Activated naive CD8-positive, alpha-beta T cell treated with anti-CD3 and anti-CD28 coated beads for 36 hours (primary cell): ENCODE measurements at places on chromosomes 4 and X. TPM values are rescaled to one million over a fixed set of nuclear protein-coding genes. Genes with fewer than 3 reads are reported as not detected.
A peak's percentile ranks its signal among the peaks of the same experiment; 100 is the strongest.

Gene ASB5
- not detected for total RNA-seq

GRCh38 chr4:162347842-162348213, 184.0 kb upstream of the FSTL5 start:
- DNase-seq, result no peak

Gene RHOXF2
- not detected for total RNA-seq

DNA sequence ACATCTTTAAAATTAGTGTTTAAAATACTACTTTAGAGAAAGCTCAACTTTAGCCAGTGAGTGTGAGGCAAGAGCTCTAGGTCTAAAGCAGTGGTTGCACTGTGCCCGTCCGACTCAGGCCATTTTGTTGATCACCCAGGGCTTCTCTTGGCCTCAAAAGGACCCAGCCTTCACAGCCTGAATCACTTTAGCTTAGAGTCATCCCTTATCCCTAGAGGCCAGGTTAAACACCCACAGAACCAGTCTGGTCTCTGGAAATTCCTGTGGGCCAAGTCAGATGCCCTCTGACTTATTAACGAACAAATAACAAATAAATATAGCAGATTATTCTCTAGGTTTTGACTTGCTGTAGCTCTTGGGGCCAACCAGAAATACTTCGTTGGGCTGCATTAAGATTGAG, 102.3 kb downstream of the WWC2 start:
- DNase-seq, result no peak

- DNase-seq, result no peak
Observed at GRCh38 chrX:8679550-8679949, 52.4 kb downstream of the ANOS1 start.

DNA sequence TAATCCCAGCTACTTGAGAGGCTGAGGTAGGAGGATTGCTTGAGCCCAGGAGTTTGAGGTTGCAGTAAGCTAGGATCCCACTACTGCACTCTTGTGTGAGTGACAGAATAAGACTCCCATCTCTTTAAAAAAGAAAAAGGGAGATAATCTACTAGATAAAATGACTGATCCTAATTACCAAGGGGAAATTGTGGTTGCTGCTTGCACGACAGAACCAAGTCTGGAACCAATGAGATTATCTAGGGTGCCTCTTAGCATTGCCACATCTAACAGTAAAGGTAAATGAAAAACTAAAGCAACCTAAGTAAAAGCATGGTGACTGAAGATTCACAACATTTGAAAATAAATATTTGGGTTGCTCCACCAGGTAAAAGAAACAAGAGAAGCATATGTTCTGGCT, 185.1 kb downstream of the PDHA2 start:
- DNase-seq, result no peak

DNA sequence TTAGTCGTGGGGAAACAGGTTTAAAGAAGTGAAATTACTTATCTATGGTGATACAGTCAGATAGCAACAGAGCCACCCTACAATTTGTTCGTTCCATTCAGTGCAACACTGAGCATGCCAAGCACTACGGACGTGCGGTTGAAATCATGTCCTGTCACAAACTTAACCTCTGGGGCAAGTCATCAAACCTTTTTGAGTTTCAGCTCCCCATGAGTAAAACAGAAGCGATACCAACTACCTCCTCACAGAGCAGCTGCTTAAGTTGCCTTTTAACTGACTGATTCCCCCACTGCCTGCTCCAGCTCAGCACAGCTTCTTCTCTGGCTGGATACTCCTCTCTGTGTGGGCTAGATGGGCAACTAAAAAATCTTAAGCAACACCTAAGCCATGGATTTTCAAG, 36.0 kb downstream of the LHFPL1 start:
- peak; percentile 0 for DNase-seq

DNA sequence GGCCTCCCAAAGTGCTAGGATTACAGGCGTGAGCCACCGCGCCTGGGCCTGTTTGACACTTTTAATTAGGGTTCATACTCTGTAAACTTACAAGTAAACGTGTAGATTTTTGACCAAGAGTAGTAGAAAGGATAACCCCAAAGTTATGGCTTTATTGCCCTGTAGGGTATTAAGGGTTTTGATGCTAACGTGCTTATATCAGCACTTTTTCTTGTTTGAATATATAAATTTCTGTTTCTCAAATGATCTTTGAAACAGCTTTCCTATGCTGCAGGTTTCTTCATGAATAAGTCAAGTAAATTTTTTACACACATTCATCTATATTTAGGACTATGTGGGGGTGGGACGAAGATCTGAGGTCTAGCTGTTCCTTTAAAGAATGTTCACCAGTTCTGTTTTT, 29.3 kb upstream of the REPS2 start:
- DNase-seq, result no peak

GRCh38 chrX:96424007-96424406, 260.6 kb upstream of the DIAPH2 start:
- no peak for DNase-seq

DNA sequence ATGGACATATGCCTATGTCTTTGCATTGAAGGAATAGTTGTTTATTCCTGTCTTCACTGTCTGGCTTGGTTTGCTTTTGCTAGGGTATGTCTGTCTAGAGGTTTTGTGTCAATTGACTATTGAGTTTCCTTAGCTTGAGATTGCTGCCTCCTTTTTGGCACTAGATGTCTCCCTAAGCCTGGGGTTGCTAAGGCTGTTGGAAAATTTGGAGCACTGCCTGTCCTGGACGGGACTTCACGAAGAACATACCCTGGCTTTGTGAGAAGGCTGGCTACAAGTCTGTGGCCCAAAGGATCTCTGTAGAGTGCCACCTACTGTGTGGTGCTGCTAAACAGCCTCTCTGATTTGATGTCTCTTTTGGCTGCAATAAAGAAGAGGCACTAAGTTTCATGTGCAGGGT, 183.8 kb upstream of the NUDT10 start:
- no peak for DNase-seq

Gene ZCCHC18
- total RNA-seq, result 5.5 TPM

GRCh38 chrX:20221902-20222301, 44.8 kb downstream of the RPS6KA3 start:
- no peak for DNase-seq

DNA sequence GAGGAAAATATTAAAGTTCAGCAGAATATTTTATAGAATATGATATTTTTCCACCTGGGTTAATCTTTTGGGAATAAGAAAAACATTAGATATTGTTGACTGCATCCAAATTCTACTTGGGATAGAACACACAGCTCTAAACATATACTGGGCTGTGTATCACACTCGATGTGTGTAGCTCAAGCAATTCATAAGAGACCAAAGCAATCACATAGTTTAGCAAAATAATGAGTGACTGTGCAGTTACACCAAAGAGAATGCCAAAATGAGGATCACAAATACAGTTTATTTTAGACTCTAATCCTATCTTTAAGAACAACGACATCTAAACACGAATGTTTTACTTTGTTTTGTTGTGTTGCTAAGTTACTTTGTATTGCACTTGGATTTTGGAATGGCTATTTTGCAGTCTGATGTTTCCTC, 101.2 kb downstream of the CBR4 start:
- DNase-seq, result no peak

DNA sequence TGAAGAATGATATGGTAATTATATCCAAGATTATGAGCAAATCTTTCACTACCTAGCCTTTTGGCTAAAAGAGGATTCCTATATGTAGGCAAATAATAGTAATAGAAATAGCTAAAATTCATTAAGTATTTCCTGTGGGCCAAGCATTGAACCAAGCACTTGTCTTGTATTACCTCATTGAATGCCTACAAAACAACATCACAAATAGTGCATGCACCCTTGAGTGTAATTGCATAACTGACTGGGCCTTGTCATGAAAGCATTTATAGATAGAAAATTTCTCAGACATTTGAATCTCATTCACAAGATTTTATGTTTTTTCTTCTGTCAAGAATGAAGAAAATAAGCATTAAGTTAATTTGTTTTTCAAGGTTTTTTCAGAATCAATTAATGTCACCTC, 3.9 kb upstream of the HPGDS start:
- no peak for DNase-seq

DNA sequence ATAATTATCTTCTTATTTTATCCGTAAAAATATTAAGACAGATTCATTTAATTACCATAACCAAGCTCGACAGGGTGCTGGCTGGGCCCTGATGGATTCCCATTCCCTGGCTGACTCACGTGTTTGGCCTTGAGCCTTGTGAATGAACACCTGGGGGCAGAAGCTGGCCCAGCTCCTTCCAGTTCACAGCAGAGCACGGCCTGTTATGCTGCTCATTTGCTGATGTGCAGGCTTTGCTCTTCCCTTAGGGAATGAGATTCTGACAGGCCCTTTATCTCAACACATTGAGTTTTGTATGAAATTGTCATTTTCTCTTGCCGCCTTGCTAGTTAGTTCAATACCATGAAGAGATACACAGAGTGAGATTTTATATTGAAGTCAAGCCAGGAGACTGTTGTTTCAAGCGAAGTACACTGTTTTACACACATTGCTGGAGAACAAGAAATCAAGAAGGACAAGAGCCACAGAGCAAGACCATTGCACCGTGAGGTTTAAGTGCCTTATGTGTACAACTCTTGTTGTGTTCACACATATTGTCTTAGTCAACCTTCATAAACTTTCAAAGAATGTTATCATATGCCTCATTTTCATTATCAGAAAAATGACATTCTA, 1583.3 kb downstream of the STIM2 start:
- DNase-seq, result no peak

Gene TRMT10A
- total RNA-seq, result 8.8 TPM

DNA sequence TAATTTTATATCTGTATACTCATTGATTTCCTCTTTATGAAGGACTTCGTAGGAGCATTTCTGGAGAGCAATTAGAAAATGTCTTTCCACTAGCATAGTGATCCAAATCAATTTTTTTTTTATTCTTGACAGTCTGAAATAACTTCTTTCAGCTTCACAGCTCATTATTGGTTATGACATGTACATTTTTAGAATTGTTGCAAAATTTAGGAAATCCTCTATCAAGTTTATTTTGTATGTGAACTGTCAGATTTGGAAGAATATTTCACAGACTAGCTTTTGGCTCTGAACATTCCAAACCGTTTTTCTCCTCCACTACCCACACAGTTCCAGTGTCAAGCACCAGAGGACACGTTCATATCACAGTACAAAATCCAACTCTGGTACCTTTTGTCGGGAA, 249.6 kb upstream of the ATOH1 start:
- DNase-seq, result no peak

Gene SSX4B
- not detected for total RNA-seq

DNA sequence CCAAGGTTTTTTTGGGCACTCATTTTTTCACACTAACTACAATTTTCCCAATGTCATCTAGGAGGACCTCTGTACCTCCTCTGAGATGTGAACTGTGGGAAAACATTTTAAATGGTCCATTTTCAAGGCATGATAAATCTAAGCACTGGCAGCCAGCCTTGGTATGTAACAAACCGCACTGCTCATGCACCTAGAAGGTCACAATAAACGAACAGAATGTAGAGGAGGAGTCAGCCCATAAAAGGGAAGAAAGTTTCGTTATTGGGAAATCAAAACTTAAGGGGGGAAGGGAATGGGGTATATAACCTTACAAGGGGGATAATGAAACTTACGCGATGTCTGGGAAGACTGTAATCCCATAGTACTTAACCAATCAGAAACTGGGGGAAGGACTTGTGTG, 16.4 kb downstream of the COX18 start:
- DNase-seq, result no peak

Gene SLITRK4
- not detected for total RNA-seq

Gene MAPK10
- total RNA-seq, result not detected

DNA sequence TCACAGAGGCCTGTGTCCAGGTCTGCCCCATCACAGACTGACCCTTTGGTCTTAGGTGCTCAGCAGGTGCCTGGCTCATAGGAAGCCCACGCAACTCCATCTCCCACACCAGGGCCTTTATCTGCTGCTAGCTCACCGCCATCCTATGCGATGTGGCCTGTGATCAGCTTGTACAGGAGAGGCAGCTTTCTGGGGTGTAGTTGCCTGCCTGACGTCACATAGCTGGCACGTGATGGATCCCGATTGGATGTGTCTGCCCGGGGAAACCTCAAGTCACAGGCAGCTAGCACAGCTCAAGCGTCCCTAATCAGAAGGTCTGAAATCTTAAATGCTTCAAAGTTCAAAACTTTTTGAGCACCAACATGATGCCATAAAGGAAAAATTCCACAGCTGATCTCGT, 41.2 kb upstream of the CLDN34 start:
- no peak for DNase-seq

Gene OPHN1
- total RNA-seq, result not detected

GRCh38 chrX:153469811-153470410, 465 bp downstream of the HAUS7 start:
- peak; percentile 44 for DNase-seq

- no peak for DNase-seq
Observed at GRCh38 chr4:7945709-7946380, 6.2 kb upstream of the AFAP1 start.

DNA sequence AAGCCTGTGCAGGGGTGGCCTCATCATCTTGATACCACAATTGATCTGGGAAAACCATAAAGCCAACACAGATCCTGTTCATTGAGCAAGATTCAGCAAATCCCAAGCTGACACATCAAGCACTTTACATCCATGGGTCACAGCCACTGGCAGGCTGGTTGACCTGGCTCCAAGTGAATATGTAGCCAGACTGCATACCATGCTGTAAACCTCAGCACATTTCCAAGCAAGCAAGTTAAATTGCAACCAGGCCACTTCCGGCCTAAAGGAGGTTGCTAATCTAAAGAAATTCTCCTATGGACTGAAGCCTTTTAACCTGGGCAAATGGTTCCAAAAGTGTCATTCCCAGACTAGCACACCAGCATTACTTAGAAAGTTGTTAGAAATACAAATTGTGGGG, 54.4 kb upstream of the USP26 start:
- no peak for DNase-seq

Gene BCORL1
- 7.3 TPM for total RNA-seq
